ENCODE measurements at places on chromosomes 2 and 18. TPM values are rescaled to one million over a fixed set of nuclear protein-coding genes. Genes with fewer than 3 reads are reported as not detected.

DNA sequence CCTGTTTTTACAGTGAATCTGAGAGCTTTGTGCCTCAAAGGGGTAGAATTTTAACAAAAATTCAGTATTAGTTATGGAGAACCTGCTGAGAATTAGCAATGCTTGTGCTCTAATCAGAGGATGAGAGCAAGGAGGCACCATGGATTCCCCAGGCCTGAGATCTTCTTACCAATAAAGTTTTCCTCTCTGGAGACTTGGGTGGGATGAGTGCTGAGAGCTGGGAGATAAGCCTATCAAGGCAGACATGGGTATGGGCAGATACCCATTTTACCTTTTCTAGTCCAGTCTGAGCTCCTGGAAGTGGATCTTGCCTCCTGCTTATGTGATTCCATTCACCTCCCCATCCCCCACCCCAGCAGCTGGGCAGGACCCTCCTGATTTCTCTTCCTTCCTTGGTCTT lies 53.9 kb downstream of the BMP10 start:
- no peak for DNase-seq

PDCL3 gene
- total RNA-seq = 8.2 TPM

DNA sequence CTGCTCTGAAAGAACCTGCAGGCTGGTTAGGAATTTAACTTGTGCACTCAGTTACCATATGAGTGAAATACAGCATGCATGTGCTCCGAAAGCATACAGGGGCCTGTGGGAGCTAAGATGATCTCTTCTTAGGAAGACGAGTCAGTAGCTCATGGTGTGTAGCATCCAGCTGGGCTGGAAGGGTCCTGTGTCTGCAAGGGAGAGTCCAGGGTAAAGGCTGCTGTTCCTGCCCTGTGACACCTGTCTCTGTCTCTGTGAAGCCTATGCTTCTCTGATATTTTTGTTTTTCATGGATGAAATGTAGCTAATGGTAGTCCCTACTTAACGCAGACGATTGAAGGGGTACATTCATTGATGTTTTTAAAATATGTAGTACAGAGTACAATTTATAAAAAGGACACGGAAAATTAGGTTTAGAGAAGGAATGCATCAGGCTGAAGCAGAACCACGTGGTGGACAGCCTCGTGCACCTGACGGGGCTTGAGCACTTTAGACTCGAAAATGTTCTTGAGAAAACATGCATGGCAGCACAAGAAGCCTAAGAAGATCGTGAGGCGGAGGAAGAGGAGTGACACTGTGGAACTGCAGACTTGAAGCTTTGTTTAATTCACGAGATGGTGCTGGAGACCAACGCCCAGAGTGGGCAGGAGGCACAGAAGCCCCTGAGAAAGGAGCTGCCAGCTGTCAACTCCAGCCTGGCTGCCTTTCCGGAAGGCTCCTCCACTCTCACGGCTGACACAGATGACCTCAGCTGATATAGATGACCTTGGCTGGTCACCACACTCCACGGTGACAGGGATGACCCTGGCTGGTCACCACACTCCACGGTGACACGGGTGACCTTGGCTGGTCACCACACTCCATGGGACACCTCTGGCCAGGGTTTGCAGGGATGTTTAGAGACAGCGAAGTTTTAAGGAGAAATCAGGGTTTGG lies 110.6 kb downstream of the TMEM18 start:
- DNase-seq = no peak

HYCC2 gene
- 4.0 TPM for total RNA-seq

OR6B3 gene
- not detected for total RNA-seq

DNA sequence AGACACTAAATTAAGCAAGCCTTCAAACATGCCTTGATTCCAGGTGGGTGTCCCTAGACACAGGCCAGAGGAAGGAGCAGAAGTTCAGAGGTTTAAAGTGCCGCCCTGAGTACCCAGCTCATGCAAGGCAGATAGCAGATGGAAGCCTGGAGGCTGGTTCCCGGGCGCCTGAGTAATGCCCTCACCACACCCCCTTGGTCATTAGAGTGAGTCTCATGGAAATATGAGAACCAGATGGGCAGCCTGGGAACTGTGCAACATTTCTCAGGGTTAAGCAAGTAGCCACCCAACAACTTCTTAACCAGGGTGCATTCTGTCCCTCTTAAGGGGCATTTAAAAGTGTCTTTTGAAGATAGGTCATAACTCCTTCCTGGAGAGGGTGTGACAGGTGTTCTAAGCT lies 44.1 kb downstream of the TGFA start:
- DNase-seq = no peak

DNA sequence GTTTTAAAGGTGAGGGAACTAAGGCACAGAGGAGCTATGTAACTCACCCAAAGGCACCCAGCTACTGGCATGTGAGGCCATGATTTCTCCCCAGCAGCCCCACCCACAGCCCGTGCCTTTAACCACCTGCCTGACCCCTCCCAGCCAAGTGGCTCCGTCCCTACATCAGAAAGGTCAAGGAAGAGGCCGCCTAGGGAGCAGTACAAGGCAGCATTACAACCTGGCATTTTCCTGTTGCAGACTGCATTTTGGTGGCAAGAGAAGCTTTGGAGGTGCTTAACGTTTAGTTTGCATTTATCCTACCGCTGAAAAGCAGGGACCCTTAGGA lies 17.5 kb downstream of the STEAP3 start:
- no peak for DNase-seq

DNA sequence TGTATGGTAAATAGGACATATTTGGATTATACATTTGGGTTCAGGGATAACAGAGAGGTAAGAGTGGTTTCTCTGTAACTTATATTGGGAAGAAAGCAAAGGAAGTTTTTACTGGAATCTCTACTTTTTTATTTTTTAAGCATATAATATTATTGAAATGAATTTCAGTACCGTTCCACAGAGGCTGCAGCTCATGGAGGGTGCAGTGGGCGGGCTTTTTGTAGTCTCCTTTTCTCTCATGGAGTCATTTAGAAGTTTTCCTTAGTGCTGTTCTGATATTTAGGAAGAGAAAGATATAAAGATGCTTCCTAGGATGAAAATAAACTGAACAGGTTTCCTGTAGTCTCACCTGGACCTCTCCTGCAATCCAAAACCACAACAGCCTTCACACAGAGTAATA lies 1153.3 kb upstream of the TMEFF2 start:
- DNase-seq = no peak

GRCh38 chr2:101597347-101597944 lies 100.1 kb upstream of the MAP4K4 start:
- no peak for DNase-seq

All from HT-29 (cell line).